NCI-H2107 (cell line): ENCODE measurements at places on chromosomes 4 and X.
A peak's percentile ranks its signal among the peaks of the same experiment; 100 is the strongest.

GRCh38 chrX:103687696-103688201, 1.2 kb upstream of the MORF4L2 start:
- peak; percentile 72 for DNase-seq

DNA sequence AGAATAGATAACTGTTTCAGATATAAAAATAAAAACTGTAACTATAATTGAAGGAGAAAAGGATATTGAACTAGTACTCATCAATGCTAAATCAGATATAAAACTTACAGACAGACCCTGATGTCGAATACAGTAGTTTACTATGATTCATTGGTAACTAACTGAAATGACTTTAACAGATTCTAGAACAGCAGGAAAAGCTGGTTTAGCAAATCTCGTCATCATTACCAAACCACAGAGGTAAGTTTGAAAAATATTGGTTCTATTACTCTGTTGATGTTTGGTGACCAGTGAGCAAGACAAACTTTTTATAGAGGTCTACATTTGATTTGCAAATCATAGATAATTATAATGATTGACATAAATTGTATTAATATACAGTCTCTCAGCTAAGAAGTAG, 551.4 kb upstream of the ADGRL3 start:
- no peak for DNase-seq

DNA sequence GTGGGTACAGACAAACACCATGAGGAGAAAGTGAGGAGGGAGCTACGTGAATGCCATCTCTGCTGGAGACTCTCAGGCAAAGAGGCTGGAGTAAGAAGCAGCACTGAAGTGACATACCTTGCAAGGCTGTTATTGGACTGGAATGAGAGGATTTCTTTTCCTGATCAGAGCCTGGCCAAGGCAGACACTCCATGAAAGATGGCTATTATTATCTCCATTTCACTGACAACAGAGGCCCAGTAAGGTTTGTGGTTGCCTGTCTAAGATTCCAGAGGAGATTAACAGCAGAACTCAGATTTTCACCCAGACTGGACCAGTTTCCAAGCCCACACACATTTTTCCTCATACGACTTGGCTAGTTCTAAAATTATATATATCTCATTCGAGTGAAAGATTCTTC, 162.0 kb upstream of the EOLA2 start:
- DNase-seq = no peak

GRCh38 chr4:40553995-40554394, 75.7 kb downstream of the RBM47 start:
- no peak for DNase-seq

- DNase-seq = no peak
Measured at GRCh38 chr4:78137532-78137931, 80.4 kb downstream of the FRAS1 start.

DNA sequence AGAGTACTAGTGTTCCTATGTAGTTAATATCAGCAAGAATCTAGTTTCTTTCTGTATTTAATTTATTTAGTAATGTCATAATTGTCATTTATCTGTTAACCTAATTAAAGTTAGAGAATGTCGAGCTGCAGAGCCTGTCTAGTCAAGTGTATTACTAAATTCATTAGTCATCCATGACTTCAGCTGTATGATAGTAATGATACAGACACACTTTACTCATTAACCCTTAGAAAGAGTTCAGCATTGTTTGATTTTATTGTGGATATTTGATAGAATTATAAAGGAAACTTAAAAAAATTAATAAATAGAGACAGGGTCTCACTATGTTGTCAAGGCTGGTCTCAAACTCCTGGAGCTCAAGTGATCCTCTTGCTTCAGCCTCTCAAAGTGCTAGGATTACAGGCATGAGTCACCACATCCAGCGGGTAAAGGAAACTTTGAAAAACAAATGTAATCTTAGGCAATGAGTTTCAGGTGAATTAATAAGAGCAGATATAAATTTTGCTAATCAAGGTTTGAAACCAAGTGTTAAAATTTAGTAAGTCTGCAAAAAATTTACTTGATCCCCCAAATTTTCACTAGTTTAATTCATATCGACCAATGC, 110.6 kb downstream of the ANK2 start:
- no peak for DNase-seq

DNA sequence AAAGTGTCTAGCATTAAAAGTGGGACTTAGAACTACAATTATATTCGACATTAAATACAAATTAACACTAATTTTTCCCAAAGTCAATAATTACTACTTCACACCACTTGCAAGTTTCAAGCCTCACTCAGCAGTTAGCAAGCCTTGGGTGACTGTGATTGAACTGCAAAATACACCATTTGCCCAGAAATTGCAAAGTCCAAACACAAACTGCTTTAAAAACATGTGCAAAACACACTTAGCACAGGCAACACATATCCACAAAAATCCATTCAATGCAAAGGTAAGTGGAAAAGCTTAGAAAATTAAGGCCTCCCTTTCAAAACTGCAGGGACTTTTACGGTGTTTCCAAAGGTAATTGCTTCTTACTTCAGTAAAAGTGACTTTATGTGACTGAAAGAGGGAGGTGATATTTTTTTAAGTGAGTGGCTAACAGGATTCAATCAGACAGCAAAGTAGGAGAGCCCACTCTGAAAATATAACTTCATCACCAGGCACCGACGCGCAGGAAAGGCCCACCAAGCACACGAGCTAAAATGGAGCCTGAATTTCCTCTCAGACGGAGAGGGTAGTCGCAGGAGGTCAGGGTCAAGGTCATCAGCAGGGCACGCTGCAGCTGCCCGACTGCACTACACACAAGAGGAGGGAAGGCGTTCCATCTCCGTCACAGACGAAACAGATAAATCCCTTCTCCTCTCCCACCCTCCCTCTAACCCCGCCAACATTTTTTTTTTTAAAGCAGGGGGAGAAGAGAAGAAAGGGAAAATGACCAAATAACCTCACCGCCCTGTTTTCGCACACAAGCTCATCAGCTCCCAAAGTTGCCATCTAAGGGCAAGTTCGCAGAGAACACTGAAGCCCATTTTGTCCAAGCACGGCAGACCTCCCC, 3.1 kb downstream of the ZNF827 start:
- no peak for DNase-seq

GRCh38 chr4:158817562-158818296, 48.9 kb downstream of the FNIP2 start:
- no peak for DNase-seq

GRCh38 chr4:105634402-105635080, 73.9 kb downstream of the INTS12 start:
- DNase-seq = no peak

DNA sequence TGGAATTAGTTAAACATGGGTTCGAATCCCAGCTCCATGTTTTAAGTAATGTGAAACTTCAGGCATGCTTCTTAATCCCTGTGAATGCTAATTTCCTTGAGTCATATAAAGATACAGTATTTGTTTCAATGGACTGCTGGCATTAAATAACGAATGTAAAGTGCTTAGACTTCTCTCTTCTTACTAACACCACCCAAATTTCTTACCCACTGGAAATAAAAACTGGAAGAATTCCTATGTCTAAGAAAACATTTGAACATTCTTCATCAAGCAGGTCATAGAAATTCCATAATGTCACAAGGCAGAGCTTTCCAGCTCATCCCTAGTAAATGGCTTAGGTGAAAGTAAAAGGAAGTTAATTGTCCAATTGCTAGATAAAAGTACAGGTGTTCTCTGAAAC, 172.5 kb downstream of the ANK2 start:
- no peak for DNase-seq

GRCh38 chr4:112951362-112952312, 97.8 kb upstream of the ANK2 start:
- no peak for DNase-seq

- DNase-seq = no peak
Measured at GRCh38 chr4:107069049-107069448, 32.9 kb upstream of the DKK2 start.

- no peak for DNase-seq
Measured at GRCh38 chr4:13704761-13705160, 77.2 kb upstream of the BOD1L1 start.

DNA sequence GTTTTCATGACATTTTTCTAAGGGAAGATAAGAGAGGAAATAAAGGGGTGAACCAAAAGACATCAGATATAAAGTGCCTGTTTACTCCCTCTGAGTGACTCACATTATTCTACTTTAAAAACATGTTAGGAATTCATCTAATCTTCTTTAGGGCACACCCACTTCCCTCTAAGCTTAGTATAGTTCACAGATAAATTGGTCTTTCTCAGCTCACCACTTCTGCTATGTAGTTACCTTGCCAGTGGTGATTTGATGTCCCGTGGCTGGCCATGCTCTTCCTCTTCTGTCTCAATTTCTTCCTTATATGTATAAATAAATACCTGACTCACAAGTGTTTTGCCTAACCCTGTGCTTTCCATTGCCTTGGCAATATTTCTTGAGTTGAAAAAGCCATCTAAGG, 96.8 kb downstream of the PDLIM5 start:
- DNase-seq = no peak

GRCh38 chr4:118810991-118811764, 24.7 kb downstream of the SEC24D start:
- no peak for DNase-seq

- DNase-seq = no peak
Measured at GRCh38 chr4:82638479-82638878, 76.7 kb upstream of the TMEM150C start.

- DNase-seq = no peak
Measured at GRCh38 chrX:37437160-37437559, 88.0 kb downstream of the PRRG1 start.

GRCh38 chr4:182145334-182145905, 97.8 kb upstream of the TENM3 start:
- DNase-seq = no peak

- no peak for DNase-seq
Measured at GRCh38 chr4:113635739-113636437, 125.7 kb downstream of the CAMK2D start.

DNA sequence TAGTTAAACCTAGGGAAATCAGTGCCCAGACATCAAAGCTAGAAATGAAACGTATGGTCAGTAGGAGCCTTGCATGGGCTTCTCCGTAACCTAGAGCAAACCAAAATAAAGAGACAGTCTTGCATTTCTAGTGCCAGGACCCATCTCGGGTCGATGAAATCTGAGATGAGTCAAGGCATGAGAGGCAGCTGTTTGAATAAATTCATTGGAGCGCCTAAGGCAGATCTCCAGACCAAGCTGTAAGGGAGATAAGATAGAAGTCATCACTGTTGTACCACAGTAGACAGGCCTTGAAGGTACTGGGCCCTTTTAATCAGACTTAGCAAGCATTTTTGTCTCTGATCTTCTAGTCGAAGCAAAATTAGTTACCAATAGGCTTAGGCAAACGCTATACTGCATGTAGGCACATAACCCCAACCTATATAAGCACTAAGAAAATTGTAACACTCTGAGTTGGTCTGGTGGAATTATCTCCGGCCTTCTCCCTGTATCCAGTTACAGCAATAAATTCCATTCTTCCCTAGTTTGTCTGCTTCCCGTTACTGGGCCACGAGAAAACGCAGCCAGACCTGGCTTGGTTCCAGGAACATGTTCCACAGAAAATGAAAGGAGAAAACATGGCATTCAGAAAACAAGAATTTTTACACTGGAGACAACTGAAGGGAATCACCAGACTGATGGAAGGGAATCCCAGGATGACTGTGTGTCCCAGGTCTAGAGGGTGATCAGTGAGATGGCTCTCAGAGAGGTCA, 21.1 kb upstream of the PAPSS1 start:
- DNase-seq = no peak

- peak; percentile 46 for DNase-seq
Measured at GRCh38 chr4:140243278-140243753, 89.3 kb upstream of the MAML3 start.

DNA sequence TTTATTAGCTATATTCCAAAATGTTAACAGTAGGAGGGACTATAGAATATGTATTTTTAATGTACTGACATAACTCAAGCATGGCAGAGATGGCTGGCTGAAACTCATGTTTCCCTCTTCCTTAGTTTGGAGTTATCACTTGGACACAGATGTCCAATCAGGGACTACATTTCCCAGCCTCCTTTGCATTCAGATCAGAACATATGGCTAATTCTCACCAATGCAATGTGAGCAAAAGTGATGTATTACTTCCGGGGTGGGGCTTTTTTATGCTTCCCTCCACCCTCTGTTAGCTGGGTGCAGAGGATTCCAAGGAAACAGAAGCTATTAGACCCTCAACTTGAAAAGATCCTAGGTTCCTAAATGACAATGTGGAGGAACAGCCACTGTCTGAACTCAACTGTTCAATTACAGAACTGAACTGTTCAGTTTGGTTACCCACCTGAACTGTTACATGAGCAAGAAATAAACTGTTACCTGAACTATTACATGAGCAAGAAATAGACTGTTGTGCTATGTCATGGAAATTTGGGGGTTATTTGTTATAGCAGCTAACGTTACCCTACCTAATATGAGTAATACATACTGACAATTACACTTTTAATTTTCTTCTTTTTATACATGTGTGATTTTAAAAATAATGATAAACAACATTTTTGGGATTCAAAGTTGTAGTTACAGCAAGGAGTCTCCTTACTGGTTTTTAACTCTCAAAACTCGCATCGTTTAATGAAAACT, 29.6 kb upstream of the ERVMER34-1 start:
- DNase-seq = no peak

- DNase-seq = no peak
Measured at GRCh38 chr4:41207291-41207831, 7.0 kb downstream of the APBB2 start.

GRCh38 chrX:63283348-63283747, 67.8 kb downstream of the SPIN4 start:
- DNase-seq = no peak

DNA sequence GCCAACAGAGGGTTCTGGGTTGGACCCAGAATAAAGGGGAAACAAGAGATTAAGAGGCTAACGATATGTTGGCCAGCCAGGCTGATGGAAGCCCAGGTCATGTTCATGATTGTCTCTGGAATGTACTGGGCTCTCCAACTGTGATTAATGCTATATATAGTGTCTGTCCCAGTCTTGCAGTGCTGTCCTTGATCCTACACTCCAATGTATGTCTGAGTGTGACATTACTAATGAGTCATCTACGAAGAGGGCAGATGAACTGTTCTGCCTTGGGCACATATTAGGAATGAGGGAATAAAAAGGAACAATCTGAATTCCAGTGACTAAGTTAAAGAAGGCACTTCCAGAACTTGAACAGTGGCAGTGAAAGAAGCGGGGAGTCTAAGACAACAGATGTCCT, 142.1 kb downstream of the PDGFRA start:
- DNase-seq = no peak
